WTC11 (cell line): ENCODE measurements at places on chromosomes 3 and 15. TPM values are rescaled to one million over a fixed set of nuclear protein-coding genes. Genes with fewer than 3 reads are reported as not detected.
A peak's percentile ranks its signal among the peaks of the same experiment; 100 is the strongest.

The SELENOS gene
- total RNA-seq = 38.2 to 43.8 TPM (median 39.3 TPM) in 3 replicates

The CASR gene
- total RNA-seq = 0.16 to 0.24 TPM (median 0.21 TPM) in 3 replicates

The RIOX2 gene
- total RNA-seq = 8.7 to 11.0 TPM (median 8.7 TPM) in 3 replicates

The NPAP1 gene
- 0.11 to 0.13 TPM (median 0.11 TPM) in 3 replicates for total RNA-seq

The PCOLCE2 gene
- total RNA-seq = 13.5 to 13.7 TPM (median 13.7 TPM) in 3 replicates

DNA sequence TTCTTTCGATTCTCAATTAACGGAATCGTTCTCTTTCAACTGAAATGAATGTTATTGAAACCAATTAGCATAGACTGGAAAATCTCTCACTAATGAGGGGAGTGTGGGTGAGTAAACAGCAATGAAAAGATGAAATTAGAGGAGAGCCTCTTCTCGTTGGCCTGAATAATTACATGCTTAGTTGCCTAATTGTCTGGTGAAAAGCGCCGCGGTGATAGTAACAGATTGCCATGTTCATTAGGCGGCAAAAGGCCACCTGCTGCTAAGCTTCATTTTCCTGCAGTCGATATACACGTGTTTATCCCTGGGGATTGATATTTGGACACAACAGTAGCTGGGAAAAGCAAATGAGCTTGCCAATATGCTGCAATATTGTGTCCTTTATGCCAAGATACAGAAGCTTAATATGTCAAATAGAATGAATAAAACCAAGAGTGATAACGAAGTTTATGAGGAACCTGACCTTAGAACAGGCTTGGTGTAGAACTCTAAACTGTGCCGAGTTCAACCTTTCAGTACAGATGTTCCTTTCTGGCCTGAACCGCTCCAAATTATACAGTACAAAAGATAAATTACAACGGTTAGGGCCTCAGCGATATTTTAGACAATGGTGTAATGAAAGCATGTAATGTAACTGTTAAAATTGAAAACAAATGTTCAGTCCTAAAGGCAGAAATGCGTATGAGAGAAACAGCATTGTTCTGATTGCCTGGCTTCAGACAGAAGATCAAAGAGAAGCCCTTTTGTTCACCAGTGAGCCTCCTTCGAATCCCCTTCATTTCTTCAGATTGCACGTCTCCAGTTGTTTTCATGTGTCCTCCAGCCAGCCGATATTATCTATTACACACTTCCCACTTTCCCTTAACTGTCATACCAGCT lies 185.2 kb downstream of the SHOX2 start:
- no peak for DNase-seq
- no peak overlapping the region for H3K4me3 ChIP-seq
- H3K27me3 ChIP-seq = no peaks in the 10 kb centered on the region
- peaks cover 10% of the 10 kb centered on the region for H3K4me1 ChIP-seq
- H3K27ac ChIP-seq = no peak overlapping the region
- H3K36me3 ChIP-seq = no peaks in the 10 kb centered on the region

DNA sequence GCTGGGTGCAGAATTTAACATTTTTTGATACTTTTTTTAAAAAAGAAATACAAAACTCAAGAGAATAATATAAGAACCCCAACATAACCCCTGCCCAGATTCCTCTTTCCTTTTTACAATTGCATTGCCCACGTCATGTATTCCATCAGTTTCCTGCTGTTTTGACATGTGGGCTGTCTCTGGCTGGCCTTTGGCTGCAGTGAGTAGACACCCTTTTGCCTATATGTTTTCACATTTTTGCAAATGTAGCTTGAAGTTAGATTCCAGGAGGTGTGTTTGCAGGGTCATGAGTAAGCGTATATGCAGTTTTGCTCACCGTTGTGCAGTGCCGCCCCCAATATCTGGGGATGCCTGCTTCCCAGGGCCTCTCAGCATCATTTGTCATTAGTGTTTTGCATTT lies 28.0 kb upstream of the ATP10A start:
- no peak for DNase-seq
- no peaks in the 10 kb centered on the region for H3K27me3 ChIP-seq
- no peak overlapping the region for H3K4me3 ChIP-seq
- no peaks in the 10 kb centered on the region for H3K36me3 ChIP-seq
- H3K4me1 ChIP-seq = peaks cover 10% of the 10 kb centered on the region

DNA sequence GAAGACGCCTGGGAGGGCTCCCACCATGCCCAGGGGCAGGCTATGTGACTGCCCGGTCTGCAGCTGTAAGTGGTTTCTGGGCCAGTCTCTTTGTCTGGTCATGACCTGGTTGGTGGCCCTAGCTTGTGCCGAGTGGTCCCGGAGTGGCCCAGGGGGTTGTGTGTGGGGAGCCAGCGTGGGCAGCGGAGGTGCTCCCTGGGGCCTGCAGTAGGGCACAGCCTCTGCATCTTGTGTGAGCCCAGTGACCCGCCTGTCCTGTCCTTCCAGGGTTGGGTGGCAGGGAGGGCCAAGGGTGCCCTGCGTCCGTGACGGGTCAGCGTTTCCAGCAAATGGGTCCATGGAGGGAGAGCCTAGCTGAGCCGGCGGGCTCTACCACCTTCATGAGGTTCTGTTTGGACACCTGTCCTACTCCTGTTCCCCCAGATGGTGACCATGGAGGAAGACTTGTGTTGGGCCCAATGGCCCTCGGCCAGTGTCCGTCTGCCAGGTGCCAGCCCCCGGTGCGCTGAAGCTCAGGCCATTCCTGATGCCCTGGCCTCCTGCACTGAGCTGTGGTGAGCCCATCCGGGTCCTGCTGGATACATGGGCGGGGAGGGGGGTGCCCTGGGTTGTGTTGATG lies 215.4 kb downstream of the SNRPN start:
- peaks cover 9% of the 10 kb centered on the region; the same call in 1 of the 2 replicates for H3K27me3 ChIP-seq
- peaks cover 41% of the 10 kb centered on the region for H3K36me3 ChIP-seq
- no peak overlapping the region for H3K4me3 ChIP-seq
- H3K4me1 ChIP-seq = no peaks in the 10 kb centered on the region
- no peak overlapping the region for H3K27ac ChIP-seq
- peak; percentile 3 for DNase-seq

DNA sequence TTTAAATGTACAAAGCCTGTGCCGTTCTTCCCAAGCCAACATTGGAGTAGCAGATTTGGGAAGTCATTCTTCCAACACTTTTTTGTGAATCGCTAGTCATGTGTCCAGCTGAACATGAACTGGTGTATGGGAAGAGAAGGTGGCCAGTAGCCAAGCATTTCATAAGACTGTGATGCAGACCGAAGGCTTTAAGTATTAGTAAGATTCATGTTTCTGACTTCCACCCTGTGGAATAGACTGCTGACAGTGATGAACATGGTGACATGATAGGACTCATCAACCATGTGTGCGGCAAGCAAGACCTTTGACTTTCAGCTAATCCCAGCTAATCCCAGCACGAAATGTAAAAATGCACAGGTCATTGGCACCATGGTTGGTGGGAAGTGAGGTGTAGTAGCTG lies 48.3 kb upstream of the THSD4 start:
- H3K36me3 ChIP-seq = no peaks in the 10 kb centered on the region
- no peaks in the 10 kb centered on the region for H3K4me1 ChIP-seq
- no peak for DNase-seq
- H3K27me3 ChIP-seq = no peaks in the 10 kb centered on the region
- H3K27ac ChIP-seq = no peak overlapping the region
- H3K4me3 ChIP-seq = no peak overlapping the region

DNA sequence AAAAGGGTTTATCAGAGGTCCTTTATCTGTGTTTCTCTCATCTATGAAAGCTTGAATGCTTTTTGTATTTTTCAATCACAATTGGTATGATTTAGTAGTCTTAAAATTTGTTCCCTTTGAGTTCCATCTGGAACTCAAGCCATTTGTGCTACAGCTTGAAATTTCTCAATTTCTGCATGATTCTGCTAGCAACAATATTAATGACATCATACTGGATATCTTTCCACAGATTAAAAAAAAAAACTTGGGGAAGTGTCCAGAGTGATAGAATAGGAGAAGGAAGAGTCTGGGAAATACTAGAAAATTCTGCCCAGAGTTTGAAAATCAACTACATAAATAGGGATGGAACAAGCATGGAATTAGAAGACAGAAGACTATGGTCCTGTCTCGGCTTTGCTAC lies 9.3 kb upstream of the FBN1 start:
- no peak for DNase-seq
- H3K4me3 ChIP-seq = no peak overlapping the region
- H3K27ac ChIP-seq = no peak overlapping the region
- no peaks in the 10 kb centered on the region for H3K4me1 ChIP-seq
- no peaks in the 10 kb centered on the region for H3K27me3 ChIP-seq
- no peaks in the 10 kb centered on the region for H3K36me3 ChIP-seq

DNA sequence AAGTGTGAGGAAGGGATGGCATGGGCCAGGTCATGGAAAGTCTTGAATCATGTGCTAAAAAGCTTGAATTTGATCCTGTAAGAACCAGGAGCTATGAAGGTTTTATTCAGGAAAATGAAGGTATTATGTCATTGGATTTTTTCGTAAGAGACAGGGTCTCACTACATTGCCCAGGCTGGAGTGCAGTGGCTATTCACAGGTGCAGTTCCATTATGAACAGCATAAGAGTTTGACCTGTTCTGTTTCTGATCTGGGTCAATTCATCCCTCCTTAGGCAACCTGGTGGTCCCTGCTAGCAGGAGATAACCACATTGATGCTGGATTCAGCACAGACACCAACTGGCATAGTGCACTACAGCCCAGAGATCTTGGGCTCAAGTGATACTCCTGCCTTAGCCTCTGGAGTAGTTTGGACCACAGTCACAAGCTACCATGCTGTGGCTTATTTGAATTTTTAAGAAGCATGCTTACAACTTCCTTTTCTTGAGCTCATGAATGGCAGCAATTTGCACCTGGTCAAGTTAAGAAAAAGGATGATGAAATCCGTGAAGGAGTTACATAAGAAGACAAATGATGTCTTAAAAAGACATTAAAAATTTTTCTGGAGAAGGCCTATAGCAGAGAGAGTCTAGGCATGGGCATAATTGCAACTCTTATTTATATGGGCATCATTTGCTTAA lies 79.1 kb downstream of the CADPS start:
- H3K4me1 ChIP-seq = peaks cover 28% of the 10 kb centered on the region
- no peak overlapping the region for H3K4me3 ChIP-seq
- no peak for DNase-seq
- H3K27me3 ChIP-seq = no peaks in the 10 kb centered on the region

GRCh38 chr3:105847452-105847851 lies 21.4 kb downstream of the CBLB start:
- no peak overlapping the region for H3K4me3 ChIP-seq
- no peaks in the 10 kb centered on the region; the same call in 1 of the 2 replicates for H3K27me3 ChIP-seq
- no peak for DNase-seq
- H3K27ac ChIP-seq = no peak overlapping the region

DNA sequence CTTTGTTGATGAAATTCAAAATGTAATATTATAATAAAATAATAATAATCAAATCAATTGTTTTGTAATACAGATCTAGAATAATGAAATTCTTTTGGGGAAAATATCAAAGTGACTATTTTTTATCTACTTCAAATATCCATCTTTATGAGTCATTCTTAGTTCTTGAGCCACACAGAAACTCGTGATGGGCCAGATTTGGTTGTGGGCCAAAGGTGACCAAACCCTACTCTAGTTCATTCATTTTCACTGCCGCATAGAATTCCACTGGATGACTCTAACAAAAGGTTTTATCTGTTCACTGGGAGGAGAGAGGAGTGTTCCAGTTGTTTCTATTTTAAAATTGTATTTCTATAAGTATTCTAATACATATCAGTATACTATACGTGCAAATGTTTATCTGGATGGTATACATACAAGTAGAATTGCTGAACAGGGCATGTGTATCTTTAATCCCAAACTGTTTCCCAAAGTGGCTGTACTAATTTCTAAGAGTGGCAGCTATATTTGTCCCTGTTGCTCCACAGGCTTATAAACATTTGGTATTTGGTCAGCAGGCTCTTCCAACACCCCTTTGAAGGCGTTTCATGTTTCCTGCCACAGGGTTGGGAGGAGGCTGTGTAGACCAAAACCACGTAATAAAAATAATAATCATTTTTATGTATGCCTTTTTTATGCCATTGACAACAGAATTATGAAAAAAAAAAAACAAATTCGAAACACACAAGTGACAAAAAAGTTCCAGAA lies 7.3 kb upstream of the RTP3 start:
- H3K27me3 ChIP-seq = peaks cover 12% of the 10 kb centered on the region
- H3K4me3 ChIP-seq = no peak overlapping the region
- H3K27ac ChIP-seq = no peak overlapping the region
- H3K4me1 ChIP-seq = peaks cover 25% of the 10 kb centered on the region

DNA sequence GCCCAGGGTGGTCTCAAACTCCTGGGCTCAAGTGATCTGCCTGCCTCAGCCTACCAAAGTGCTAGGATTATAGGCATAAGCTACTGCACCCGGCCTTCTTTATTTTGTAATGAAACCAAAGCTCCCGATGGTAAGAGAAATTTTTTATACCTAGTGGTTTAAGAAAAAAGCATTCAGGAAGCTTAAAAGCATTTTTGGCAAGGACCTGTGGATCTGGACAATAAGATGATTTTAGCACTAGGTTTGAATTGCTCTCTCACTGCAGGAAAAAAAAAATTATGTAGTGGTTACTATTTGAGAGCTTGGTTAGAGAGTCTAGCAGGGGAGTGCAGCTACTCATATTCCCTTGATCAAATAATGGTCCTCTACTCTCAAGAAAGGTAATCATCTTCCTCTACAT lies 64.9 kb upstream of the PIK3R4 start:
- H3K4me3 ChIP-seq = no peak overlapping the region
- no peaks in the 10 kb centered on the region for H3K27me3 ChIP-seq
- no peak for DNase-seq
- peaks cover 21% of the 10 kb centered on the region for H3K36me3 ChIP-seq
- peaks cover 3% of the 10 kb centered on the region for H3K4me1 ChIP-seq

GRCh38 chr3:141257961-141258360 lies 26.3 kb downstream of the PXYLP1 start:
- DNase-seq = no peak
- H3K27ac ChIP-seq = no peak overlapping the region; the same call in 1 of the 2 replicates
- H3K36me3 ChIP-seq = peaks cover 6% of the 10 kb centered on the region; the same call in 1 of the 2 replicates

DNA sequence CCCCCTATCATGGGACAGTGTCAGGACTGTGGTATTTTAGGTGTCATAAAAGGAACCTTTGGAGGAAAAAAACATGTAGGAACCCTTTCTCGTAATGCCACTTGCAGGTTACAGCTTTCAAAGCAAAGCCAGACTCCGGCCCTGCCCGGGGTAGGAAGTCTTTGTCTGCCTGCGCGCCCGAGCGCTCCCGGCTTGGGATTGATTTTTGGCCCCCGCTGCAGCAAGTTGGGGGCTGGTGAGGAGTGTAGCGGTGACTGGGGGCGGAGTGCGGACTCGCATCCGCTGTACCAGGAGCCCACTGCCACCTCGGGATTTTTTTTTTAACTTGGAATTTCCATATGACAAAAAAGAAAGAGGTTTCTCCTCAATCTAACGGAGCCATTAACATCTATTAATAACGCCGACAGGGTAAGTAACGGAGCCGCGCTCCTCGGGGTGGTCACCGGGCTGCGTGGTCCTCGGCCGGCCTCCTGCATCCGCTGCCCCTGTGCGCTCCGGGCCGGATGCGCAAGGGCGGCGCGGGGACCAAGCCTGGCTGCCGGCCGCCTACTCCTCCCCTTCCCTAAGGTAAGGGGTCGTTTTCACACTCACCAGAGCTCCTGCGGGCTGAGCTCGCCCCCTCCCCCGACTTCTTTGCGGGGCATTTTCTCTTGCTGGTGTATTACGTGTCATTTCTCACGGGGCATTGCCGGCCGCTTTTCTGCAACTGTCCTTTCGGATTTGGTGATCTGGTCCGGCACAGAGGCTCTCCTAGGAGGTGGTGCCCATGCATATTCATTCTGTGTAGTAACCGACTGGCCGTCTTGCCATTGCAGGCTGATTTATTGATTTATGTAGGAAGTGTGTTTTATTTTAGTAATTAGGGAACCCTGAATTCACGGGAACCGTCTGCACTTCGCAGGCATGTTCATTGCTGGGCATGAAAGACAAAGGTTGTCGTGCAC lies 219.8 kb upstream of the TOPAZ1 start:
- peaks cover 34% of the 10 kb centered on the region for H3K4me1 ChIP-seq
- no peaks in the 10 kb centered on the region for H3K36me3 ChIP-seq
- DNase-seq = peak; percentile 36
- H3K4me3 ChIP-seq = peak overlapping the region; percentile 74
- H3K27ac ChIP-seq = no peak overlapping the region
